Endodermal cell (in vitro differentiated cells): ENCODE measurements at places on chromosomes 4 and X. TPM values are rescaled to one million over a fixed set of nuclear protein-coding genes. Genes with fewer than 3 reads are reported as not detected.

- no peak overlapping the region for H3K27ac ChIP-seq
- H3K4me1 ChIP-seq: no peaks in the 10 kb centered on the region
- no peak for DNase-seq
Observed at GRCh38 chrX:42269186-42269585, 345.8 kb upstream of the CASK start.

DNA sequence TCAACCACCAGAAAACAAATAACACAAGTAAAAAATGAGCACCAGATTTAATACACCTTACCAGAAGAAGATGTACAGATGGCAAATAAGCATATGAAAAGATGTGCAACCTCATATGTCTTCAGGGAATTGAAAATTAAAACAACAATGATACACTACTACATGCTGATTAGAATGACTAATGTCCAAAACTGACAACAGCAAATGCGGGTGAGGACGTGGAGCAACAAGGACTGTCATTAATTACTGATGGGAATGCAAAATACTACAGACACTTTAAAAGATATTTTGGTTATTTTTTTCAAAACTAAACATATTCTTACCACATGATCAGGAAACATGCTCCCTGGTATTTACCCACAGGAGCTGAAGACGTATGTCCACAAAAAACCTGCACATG, 140.3 kb downstream of the FRYL start:
- DNase-seq: no peak
- H3K27ac ChIP-seq: no peak overlapping the region
- no peaks in the 10 kb centered on the region for H3K36me3 ChIP-seq
- no peaks in the 10 kb centered on the region for H3K27me3 ChIP-seq
- no peak overlapping the region for H3K4me3 ChIP-seq

DNA sequence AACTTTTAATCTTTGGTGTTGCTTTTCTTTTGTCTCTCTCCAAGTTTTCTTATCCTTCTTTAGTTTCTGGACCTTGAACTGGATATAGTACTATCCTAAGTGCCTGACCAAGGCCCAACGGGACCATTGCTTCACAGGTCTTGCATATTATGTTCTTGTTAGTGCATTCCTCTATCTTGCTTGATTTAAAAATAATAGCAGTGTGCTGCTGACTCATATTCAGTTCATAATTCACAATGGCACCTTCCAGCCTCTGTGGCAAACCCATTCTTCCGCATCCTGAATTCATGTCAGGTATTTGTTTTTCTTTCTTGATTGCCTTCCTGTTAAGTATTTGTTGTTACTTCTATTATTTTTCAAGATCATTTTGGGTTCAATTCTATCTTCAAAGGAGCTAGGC, 197.1 kb upstream of the GIMD1 start:
- H3K4me3 ChIP-seq: no peak overlapping the region
- no peak overlapping the region for H3K27ac ChIP-seq
- no peak for DNase-seq
- H3K4me1 ChIP-seq: no peaks in the 10 kb centered on the region
- H3K36me3 ChIP-seq: no peaks in the 10 kb centered on the region

GRCh38 chr4:2898001-2898400, 54.4 kb downstream of the ADD1 start:
- no peaks in the 10 kb centered on the region for H3K27me3 ChIP-seq
- H3K4me3 ChIP-seq: no peak overlapping the region
- DNase-seq: no peak
- no peak overlapping the region for H3K27ac ChIP-seq
- H3K36me3 ChIP-seq: peaks cover 93% of the 10 kb centered on the region

The DCAF12L1 gene
- 1.0 to 3.3 TPM (median 2.8 TPM) in 3 replicates for total RNA-seq

GRCh38 chr4:1872870-1873269, 1.7 kb downstream of the NSD2 start:
- H3K36me3 ChIP-seq: no peaks in the 10 kb centered on the region
- no peaks in the 10 kb centered on the region for H3K4me1 ChIP-seq
- H3K4me3 ChIP-seq: peak overlapping the region; percentile 99
- DNase-seq: no peak

DNA sequence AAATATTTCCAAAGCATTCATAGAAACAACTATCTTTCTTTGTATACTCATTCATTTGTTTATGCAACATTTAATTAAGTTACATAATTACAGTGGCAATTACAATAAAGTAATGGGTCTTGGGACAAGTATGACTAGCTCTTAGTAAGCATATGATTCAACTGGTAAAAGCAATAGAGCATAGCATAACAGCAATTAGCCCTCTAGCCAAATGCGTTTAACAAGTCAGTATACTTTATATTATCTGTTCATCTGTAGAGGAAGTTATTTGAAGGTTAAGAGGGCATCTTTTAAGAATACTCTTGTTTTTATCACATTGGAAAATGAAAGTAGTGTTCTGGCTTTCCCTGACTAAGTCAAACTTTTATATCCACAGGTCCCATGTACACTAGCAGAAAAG, 198.1 kb upstream of the UGT8 start:
- peaks cover 3% of the 10 kb centered on the region for H3K4me1 ChIP-seq
- no peak for DNase-seq
- H3K36me3 ChIP-seq: no peaks in the 10 kb centered on the region
- H3K4me3 ChIP-seq: no peak overlapping the region

The INTU gene
- 18.1 and 20.5 TPM in 2 replicates for total RNA-seq

The MAGEB2 gene
- total RNA-seq: not detected in 3 replicates

The VEGFC gene
- 0.60 to 0.97 TPM (median 0.96 TPM) in 3 replicates for total RNA-seq

DNA sequence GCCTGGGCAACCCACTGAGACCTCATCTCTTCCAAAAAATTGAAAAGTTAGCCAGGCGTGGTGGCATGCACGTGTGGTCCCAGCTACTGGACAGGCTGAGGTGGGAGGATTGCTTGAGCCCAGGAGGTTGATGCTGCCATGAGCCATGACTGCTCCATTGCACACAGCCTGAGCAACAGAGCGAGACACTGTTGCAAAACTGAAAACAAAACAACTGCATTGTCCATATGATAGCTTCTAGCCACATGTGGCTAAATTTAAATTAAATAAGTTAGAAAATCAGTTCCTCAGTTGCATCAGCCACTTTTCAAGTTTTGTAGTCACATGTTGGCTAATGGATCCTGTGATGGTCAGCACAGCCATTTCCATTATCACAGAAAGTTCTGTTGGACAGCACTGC, 67.9 kb downstream of the GAB1 start:
- peaks cover 4% of the 10 kb centered on the region for H3K4me1 ChIP-seq
- no peaks in the 10 kb centered on the region for H3K27me3 ChIP-seq
- H3K4me3 ChIP-seq: no peak overlapping the region
- no peak overlapping the region for H3K27ac ChIP-seq
- no peak for DNase-seq

DNA sequence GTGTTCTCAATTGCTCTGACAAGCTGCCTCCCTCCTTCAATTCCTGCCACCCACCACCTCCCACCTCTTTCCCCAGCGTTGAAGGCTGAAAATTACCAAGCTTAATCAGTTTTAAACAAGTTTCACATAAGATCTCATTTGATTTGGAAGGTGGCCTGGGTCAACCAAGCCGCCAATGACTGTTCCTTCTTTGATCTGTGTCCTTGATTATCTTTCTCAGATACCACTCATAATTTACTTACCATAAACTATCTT, 211.4 kb downstream of the SLIT2 start:
- no peak overlapping the region for H3K27ac ChIP-seq
- H3K27me3 ChIP-seq: peaks cover 3% of the 10 kb centered on the region
- no peak for DNase-seq
- no peak overlapping the region for H3K4me3 ChIP-seq

DNA sequence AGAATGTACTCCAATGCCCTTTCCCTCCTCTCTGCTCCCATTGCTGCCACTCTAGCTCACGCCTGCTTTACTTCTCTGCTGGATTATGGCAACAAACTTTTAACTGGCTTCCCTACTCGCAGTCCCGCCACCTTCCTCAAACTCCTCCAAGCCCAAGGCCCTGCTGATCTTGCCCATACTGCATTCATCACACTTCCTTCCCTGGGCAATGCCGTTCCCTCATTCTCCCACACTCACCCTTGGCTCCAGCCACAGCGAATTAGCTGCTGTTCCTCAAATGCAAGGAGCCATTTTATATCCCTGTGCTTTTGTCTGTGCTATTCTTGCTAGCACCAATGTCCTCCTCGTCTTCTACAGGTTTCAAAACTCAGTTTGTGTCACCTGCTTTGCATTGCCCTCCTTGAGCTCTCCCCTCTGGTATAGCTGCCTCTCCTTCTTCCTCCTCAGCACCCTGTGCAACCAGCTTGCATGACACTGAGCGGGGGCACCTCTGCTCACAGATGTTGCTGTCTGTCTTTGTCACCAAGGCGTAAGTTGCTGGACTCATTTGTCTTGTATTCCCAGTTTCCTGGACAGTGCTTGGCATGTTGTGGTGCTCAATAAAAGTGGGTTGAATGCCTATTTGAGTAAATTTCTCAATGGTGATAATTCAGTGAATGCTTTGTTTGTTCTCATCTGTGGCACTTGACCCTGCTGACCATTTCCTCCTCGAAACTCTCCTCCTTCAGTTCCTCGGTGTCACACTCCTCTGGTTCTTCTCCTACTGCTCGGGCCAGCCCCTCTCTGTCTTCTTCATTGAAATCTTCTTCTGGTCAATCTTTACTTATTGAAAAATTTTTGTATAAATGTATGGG, 22.4 kb upstream of the MGST2 start:
- no peaks in the 10 kb centered on the region for H3K36me3 ChIP-seq
- no peaks in the 10 kb centered on the region for H3K4me1 ChIP-seq
- H3K27ac ChIP-seq: no peak overlapping the region
- H3K4me3 ChIP-seq: no peak overlapping the region

- no peak overlapping the region for H3K27ac ChIP-seq
- peak; percentile 57 for DNase-seq
- no peaks in the 10 kb centered on the region for H3K27me3 ChIP-seq
- peaks cover 3% of the 10 kb centered on the region for H3K4me1 ChIP-seq
- H3K36me3 ChIP-seq: no peaks in the 10 kb centered on the region
Observed at GRCh38 chr4:86848136-86848535, 1.0 kb downstream of the SLC10A6 start.

The SGMS2 gene
- total RNA-seq: 0.62 and 0.68 TPM in 2 replicates

GRCh38 chrX:31271615-31272471, 200.0 kb upstream of the FTHL17 start:
- no peaks in the 10 kb centered on the region for H3K36me3 ChIP-seq
- H3K27ac ChIP-seq: no peak overlapping the region
- DNase-seq: no peak
- H3K4me3 ChIP-seq: no peak overlapping the region
- peaks cover 10% of the 10 kb centered on the region for H3K4me1 ChIP-seq
- H3K27me3 ChIP-seq: no peaks in the 10 kb centered on the region

The ZCCHC4 gene
- total RNA-seq: 9.5 and 11.1 TPM in 2 replicates

The FAM156B gene
- 7.7 to 15.9 TPM (median 10.9 TPM) in 3 replicates for total RNA-seq

- H3K4me1 ChIP-seq: no peaks in the 10 kb centered on the region
- DNase-seq: no peak
- no peaks in the 10 kb centered on the region for H3K36me3 ChIP-seq
- H3K27ac ChIP-seq: no peak overlapping the region
- H3K27me3 ChIP-seq: no peaks in the 10 kb centered on the region
- no peak overlapping the region for H3K4me3 ChIP-seq
Observed at GRCh38 chrX:23525531-23525930, 141.8 kb upstream of the PRDX4 start.

DNA sequence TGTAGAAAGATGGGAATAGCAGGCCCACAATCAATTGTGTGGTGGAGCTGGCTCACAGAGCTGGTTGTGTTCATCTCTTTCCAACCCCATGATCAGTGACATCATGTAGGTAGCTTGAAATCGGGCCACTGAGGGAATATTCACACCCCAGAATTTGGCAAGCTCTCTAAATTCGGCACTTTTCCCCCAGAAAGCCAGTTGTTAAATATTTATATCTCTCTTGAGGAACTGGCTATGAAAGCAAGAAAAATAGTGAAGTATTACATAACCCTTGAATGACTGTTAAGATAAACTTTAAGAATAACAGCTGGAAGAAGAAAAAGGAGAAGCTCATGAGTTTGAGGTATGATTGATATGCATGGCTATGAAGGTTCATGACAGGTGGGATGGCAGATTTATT, 38.9 kb downstream of the GPRIN3 start:
- H3K27me3 ChIP-seq: no peaks in the 10 kb centered on the region
- no peak overlapping the region for H3K4me3 ChIP-seq
- H3K36me3 ChIP-seq: no peaks in the 10 kb centered on the region

- no peak overlapping the region for H3K27ac ChIP-seq
- H3K27me3 ChIP-seq: no peaks in the 10 kb centered on the region
- no peak overlapping the region for H3K4me3 ChIP-seq
- peak; percentile 91 for DNase-seq
- H3K4me1 ChIP-seq: no peaks in the 10 kb centered on the region
Observed at GRCh38 chrX:104922206-104922621, 298.3 kb downstream of the TEX13A start.

DNA sequence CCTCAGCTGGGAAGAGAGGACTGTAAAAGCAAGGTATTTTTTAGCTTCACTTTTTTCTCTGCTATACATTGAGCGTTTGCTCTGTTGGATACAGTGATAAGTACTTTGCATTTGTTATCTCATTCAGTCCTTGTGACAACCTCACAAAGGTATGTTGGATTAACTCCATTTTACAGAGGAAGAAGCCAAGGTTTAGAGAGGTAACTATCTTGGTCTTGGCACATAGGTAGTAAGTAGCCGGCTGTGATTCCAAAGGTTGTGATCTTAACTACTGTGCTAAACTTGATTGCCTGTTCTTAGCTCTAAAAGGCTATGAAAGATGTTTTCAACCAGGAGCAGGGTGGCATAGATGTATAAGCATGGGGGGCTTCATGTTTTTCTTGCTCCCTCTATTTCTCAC, 134.4 kb downstream of the POLA1 start:
- no peak overlapping the region for H3K4me3 ChIP-seq
- no peak overlapping the region for H3K27ac ChIP-seq
- no peaks in the 10 kb centered on the region for H3K27me3 ChIP-seq

The PF4V1 gene
- not detected in 2 replicates for total RNA-seq

DNA sequence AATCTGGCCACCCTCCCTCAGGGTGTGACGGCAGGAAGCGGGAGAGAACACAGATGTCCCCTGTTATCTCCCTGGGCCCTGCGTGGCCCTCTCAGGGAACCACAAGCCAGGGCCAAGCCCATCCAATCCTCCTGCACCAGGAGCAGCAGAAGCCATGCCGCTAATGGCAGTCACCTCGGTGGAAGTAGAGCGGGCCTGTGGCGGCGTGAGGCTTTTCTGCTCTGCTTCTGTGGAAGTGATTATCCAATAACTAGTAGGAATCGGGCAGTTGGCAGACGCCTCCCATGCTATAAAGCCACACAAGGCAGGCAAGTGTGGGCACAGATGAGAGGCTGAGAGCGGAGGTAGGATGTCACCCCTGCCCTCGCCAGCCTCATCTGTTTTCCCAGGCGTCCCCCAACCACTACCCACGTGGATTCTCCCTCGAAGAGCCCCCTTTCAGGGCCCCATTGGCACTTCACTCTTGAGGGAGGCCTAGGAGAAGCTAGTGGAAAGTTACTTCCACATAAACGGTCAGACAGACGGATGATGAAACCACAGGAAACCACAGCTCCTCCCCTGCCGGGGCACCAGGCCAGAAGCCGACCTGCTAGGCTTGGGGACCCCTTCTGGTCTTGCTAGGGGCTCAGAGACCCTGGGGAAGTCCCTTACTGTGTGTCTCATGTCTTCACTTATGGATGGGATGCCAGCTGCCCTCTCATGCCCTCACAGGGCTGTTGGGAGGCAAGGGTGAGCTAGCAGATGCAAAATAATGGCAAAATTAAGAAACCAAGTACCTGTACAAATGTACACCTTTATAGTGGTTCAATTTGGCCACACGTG, 18.8 kb upstream of the TMSB4X start:
- DNase-seq: no peak
- no peak overlapping the region for H3K4me3 ChIP-seq
- no peaks in the 10 kb centered on the region for H3K4me1 ChIP-seq
- no peak overlapping the region for H3K27ac ChIP-seq
- no peaks in the 10 kb centered on the region for H3K36me3 ChIP-seq

The SYP gene
- total RNA-seq: 0.45 and 0.48 TPM in 2 replicates

The GAGE13 gene
- not detected in 3 replicates for total RNA-seq

- H3K27ac ChIP-seq: no peak overlapping the region
- no peak for DNase-seq
- no peaks in the 10 kb centered on the region for H3K27me3 ChIP-seq
- no peak overlapping the region for H3K4me3 ChIP-seq
- no peaks in the 10 kb centered on the region for H3K4me1 ChIP-seq
- H3K36me3 ChIP-seq: no peaks in the 10 kb centered on the region
Observed at GRCh38 chrX:105017641-105018040, 202.9 kb downstream of the TEX13A start.
